ENCODE measurements at places on chromosomes 7 and 10.

- DNase-seq = no peak
These were observed 45.2 kb downstream of the ARHGAP12 start for GRCh38 chr10:31883397-31883796.

DNA sequence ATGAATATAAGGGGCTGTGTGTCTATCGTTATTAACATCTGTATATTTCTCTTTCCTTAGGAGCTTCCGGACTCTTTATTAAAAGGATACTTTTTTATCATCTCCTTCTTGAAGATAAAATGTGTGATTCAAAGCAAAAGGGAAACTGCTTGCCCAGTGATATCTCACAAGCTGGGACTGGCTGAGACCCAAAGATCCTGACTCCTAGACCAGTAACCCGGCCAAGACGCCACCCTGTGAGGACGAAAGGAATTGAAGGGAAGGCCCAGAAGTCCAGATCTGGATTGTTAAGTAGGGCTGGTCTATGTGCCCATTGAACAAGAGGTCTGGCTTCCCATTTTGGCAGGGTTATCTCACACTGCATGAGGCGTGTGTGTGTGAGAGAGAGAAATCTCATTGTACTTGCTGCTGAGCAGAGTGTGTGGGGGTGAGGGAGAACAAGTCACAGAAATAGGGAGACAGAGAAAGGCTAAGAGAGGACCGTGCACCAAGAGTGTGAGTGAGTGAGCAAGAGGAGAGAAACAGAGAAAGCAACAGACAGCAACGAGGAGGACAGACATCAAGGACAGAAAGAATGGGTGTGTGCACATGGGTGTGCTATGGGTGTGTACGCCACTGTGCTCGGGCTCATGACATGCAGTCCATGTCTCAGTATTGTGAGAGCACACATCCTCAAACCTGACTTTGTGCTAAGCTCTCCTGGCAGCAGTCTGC lies 75.4 kb downstream of the PLXNA4 start:
- no peak for DNase-seq

GRCh38 chr7:7920481-7920880 lies 48.1 kb upstream of the GLCCI1 start:
- DNase-seq = no peak

- DNase-seq = no peak
These were observed 60.4 kb downstream of the NUDCD3 start for GRCh38 chr7:44430054-44430453.

DNA sequence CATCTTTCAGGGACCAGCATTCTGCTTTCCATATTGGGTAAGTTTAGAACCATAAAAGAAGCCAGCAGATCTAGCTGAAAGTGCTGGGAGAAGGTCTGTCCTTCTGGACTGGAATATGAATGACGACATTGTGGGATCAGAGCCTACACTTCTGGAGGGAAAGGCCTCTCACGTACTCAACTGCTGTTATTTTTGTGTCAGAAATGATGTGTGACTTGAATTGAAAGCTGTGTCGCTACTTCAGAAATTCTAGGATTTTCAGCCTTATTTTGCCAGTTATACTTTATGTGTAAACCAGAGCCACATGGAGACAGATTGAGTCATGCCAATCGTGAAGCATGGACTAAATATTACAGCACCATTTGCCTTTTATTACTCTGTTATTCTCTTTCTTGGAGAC lies 231.0 kb downstream of the KIAA1217 start:
- DNase-seq = no peak

DNA sequence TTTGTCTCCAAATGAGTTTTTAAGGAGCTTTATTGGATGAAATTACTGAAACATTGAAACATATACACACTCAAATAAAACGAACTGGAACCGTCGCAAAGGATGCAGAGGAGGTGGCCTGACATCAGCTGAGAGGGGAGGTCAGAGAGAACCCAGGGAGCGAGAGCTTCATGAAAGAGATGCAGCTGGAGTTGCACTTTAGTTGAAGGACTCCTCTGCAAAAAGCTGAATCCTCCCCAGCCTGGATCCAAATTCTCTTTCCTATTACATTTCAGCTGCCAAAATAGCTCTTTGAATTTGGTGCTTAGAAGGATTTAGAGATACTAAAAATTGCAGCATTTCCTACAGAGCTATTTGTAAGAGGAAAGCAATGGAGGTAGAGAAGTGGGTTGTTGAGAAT lies 140.0 kb upstream of the DPP6 start:
- DNase-seq = no peak

- DNase-seq = no peak
These were observed 299.8 kb upstream of the NEBL start for GRCh38 chr10:21196822-21197395.

DNA sequence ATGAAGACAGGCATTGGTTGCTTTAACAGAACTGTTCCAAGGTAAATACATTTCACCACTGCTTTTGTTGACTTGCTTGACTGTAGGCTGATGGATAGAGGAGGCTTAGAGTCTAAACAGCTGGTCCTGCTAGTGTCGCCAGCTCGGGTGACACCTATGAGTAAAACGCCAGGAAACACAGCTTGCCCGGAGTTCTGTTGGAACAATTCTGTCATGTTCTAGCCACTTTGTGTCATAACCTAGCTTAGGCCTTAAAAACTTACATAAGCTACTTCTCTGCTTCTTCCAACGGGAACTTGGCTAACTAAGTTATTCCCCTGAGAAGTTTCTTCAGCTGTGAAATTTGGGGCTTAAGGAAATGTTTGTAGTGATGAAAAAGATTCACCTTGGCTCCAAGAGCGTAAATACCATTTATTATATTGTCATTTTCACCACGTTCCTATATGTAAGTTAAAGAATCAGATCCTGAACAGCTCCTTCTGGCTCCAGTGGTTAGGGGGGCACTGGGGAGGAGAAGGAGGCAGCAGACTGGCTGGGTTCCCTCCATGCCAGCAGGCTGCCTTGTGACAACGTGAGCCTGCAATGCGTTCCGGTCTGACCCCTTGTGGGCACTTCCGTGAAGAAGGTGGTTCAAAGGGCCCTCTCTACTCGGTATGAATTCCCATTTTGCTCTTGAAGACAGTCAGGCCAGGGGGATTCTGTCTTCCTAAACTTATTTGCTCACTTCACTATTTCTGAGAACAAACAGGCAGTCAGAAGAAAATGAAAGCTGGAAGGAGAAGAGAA lies 253.2 kb downstream of the BMPER start:
- no peak for DNase-seq

DNA sequence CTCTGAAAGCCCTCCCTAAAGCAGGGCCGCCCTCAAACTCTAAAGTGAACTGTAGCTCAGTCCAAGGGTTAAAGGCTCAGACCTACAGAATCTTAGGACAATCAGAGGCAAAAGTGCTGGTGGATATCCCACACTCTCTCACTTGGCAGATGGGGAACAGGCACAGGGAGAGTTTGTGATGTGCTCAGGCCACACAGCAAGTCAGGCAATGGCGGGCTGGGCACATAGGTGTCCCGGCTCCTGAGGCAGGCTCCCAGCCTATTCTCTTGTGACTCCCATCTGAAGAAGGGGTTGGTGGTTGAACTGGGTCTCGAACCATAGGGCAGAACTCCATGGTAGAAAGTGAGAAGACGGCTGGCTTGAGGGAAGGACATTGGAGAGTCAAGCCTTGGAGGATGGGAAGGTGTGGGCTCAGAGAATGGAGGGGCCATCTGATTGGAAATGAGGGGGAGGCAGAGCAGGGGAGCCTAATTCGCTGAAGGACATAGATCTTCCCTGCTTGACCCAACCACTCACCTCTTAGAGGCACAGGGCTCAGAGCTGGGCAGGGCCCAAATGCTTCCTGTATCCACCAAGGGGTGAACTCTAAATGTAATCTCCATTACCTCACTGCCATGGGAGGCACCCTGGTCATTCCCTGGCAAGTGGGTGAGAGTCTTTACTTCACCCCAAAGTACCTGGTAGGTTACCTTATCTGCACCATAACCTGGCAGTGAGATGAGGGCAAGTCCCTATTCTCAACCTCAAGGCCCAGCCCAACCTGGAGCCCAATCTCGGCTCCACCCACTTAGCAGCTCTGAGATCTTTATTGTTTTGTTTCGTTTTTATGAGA lies 4.9 kb upstream of the ZMIZ1 start:
- no peak for DNase-seq

DNA sequence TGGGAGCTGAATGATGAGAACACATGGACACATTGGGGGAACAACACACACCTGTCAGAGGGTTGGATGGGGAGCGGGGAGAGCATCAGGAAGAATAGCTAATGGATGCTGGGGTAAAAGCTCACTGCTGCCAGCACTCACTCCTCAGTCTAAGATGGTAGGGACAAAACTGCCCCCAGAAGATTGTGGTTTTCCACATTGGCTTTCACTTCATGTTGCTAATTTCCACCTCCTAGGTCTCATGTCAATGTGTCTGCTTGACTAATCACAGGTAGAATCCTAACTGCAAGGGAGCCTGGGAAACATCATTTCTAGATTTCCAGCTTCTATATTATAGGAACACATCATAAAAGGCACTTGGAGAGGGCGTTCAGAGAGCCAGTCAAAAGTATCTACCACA lies 22.6 kb downstream of the APBB1IP start:
- no peak for DNase-seq

DNA sequence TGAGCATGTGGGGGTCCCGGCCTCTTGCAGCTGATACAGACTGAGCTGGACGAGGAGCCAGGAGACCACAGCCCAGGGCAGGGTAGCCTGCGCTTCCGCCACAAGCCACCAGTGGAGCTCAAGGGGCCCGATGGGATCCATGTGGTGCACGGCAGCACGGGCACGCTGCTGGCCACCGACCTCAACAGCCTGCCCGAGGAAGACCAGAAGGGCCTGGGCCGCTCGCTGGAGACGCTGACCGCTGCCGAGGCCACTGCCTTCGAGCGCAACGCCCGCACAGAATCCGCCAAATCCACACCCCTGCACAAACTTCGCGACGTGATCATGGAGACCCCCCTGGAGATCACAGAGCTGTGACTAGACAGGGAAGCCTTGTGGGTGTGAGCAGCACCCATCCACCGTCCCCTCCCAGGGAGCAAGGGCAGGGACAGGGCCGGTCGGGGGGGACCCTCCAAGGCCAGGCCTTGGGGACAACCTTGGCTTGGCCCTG lies 36.1 kb downstream of the PSAP start:
- no peak for DNase-seq

- DNase-seq = no peak
These were observed 97.6 kb downstream of the KIAA1217 start for GRCh38 chr10:24306507-24306875.

DNA sequence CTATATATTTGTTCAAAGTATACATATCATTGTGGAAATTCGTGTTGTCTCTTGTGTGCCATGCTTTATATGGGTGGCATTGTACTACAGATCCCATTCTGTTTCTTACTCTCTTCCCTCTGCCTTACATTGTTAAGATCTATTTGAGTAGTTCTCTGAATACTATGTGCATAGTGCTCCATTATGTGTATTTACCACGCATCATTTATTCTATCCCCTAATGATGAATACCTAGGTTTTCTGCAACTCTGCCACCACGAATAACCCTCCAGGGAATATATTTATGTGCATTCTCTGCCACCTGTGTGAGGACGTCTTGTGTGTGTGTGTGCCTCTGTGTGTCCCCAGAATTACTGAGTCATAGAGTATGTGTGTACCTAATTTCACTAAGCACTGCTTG lies 431.2 kb upstream of the C7orf33 start:
- no peak for DNase-seq

DNA sequence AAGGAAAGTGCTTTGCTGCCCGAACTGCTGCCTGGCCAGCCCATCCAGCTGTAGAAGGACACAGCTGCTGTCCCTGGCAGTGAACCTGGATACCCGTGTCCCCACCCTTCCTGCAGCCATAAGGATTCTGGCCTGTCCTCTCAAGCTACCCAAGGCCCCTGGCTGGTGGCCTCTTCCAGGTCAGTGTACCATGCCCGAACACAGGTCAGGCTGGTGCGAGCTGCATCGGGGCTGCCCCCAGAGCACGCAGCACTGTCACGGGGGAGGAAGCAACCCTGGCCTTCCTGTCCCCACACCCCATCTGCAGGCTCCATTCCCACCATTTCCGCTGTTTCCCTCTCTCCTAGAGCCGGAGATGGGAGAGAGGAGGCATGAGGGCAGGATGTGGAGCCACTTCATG lies 30.5 kb upstream of the PWWP2B start:
- no peak for DNase-seq

DNA sequence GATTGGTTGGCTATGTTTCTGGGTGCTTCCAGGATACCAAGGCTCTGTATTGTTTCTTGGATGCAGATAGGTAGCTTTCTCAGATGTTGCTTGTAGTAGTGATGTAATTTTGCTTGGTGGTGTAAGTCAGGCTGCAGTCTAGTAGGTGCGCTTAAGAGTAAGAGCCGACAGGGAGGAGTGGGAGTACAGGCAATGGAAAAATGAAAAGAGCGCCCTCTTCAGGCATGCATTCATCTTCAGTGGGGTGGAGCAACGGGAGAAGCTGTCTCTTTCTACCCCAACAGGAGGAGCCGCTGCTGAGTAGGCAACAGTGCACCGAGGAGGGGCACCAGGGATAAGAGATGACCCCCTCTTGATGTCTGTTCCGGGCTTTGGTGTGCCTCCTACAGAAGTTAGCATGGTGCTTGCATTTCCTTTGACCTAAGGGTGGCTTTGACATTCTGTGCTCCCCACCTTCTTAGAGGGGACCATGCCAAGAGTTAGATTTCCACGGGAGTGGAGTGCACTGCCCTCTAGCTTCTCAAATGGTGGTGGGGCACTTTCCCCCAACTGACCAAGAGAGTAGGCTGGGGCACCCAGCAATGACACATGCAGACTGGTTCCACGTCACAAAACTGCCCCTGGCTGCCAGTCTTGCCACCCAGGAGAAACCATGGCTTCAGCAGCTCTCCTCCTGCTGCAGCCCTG lies 56.1 kb downstream of the ZNF783 start:
- no peak for DNase-seq

- no peak for DNase-seq
These were observed 618.5 kb downstream of the CCSER2 start for GRCh38 chr10:84946904-84947303.

DNA sequence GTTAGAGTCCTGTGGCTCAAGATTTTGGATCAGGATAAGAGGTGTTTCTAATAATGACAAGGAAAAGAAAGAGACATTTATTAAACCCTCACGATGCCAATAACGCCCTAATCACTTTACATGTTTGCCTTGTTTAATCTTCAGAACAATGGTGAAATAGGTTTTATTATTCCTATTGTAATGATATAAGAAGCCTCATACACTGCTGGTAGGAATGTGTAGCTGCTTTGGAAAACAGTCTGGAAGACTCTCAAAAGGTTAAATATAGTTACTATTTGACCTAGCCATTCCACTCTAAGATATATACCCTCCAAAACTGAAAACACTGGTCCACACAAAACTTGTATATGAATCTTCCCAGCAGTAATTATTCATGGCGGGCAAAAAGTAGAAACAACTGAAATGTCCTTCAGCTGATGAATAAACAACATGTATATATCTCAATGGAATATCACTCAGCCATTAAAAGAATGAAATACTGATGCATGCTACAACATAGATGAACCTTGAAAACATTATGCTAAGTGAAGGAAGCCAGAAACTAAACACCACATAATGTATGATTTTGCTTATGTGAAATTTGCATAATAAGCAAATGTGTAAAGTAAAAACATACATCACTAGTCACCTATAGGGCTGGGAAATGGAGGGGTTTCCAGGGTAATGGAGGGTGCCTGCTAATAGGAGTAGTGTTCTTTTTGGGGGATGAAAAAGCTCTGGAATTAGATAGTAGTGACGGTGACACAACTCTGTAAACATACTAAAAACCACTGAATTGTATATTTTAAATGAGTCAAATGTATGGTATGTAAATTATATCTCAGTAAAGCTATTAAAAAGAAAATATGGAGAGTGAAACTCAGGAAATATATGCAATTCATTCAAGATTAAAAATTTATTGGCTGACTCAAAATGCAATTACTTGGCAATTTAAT lies 76.9 kb upstream of the ANK3 start:
- no peak for DNase-seq
